ENCODE measurements at places on chromosomes 1 and 21.

DNA sequence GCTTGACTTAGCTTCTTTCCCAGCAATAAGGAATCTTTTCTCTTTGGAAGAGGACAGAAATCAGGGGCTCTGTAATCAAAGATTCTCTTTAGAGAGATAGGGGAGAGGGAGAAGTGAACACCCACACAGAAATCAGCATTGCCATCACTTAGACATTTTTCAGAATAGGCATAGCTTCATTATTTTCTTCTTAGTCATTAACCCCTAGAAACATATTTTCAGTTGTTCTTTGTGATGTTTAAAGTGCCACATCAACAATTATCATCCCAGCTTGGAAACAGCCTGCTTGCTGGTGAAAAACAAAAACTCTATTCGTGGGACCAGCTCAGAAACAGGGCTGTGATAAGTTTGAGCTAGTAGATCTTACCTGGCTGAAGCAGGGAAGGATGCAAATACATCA, 88.3 kb upstream of the SLC44A3 start:
- DNase-seq = peak; percentile 52

DNA sequence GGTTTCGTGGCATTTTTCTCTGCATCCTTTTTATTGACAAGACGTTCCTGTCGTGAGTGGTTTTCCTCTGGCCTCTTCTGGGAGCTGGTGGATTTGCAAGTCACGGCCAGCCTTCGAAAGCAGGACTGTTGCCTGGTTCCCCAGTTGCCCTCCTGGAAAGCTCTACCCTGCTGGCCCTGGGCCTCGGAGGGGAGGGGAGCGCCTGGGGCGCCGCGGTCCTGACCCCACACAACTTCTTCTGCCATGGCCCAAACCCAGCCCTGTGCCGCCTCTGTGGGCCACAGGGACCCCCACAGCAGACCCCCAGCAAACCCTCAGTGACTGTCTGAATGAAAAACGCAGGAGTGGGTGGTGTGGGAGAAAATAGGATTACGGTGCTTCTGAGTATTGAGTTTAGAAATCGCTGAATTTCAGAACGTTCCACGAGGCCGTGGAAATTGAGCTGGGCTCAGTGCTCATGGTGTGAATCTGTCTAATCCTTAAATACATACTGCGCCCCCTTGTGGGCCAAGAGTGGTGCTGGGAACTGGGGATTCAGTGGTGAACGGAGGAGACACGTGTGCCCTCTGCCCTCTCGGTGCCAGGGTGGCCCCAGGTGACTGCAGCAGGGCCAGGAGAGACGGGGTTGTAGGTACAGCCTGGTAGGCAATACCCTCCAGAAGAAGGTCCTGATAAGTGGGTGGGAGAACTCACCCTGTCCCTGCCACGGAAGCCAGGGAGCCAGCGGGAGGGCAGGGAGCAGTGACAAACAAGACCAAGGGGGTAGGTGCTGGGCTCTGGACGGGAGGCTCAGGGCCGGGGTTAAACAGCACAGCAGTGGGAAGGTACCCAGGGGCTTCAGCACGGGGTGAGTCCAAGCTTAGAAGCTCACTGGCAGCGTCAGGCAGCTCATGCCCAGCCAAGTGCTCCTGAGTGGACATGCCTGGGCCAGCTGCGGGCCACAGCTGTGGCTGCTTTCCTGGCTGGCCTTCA, 101.2 kb upstream of the COL6A1 start:
- peak; percentile 80 for DNase-seq

GRCh38 chr1:107965110-107965991, at the start of gene VAV3:
TSS of gene VAV3 (minus strand) at chr1:107965180. CDS start at chr1:107964869, 311 bp downstream.
- peak; percentile 61 for DNase-seq

DNA sequence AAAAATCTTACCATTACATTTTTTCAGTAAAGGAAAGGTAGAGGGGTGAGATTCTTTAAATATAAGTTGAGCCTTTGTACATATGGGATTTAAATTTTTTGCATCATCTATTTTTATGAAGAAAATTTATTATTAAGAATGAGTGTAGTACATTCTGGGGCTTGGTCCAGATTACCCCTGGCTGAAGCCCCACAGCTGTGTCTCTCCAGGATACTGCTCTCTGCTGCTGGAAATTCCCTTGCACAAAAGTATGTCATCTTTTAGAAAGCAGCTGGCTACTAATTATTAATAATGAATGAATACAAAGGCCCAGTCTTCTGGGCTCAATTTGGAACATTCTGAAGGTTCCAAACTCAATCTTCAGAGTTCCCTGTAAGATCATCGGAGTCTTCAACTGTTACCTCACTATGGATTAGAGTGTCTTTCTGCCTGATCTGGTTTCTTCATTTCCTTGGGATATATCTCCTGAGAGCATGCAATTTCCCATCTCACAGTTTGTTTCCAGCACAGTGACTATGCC, 428.6 kb upstream of the BRINP3 start:
- DNase-seq = no peak

GRCh38 chr1:46568461-46568891, 17.0 kb upstream of the KNCN start:
- no peak for DNase-seq

- DNase-seq = no peak
These were observed 52.4 kb upstream of the SSX2IP start for GRCh38 chr1:84742653-84743052.

DNA sequence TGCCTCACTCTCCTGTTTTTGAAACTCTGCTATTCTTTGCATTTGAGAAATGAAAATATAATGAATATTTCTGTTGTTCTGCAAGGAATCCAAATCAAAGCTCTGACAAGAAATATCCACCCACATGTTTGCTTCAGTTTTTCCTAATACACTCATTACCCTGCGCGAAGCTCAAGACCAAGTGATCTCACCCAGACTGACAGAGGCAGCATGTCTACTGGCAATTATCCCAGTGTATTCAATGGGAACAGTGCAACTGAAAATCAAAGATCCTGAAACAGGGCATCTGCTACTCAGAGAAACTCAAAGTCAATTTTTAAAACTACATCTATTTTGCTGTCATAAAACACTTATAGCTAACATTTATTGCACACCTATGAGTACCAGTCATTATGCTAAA, 321.0 kb upstream of the LRRC7 start:
- DNase-seq = no peak

DNA sequence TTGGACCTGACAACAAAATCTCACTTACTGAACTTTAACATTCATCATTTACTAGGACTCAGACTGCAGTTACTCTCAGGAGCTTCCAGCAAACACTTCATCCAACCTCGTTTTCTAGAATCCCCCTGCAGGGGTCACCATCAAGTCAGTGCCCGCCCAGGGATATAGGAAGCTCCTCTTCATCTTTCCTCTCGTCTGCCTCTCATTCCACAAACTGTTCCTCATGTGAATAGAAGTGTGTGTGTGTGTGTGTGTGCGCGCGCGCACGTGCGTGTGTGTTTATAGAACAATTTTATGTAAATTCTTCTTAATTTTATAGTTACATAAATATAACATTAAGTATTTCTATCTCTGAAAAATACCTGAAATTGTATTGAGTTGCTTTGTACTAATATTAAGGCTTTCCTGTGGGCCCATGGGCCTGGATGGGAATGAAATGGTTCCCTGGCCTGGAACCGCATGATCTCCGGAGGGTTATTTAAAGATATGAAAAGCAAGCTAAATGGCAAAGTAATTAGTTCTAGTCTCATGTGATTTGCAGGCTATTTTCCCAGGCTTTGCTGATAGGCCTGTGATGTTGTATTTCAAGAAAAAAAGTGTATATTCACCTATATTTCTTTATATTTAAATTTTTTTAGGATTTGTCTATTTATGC, 21.7 kb upstream of the ABCD3 start:
- DNase-seq = no peak

DNA sequence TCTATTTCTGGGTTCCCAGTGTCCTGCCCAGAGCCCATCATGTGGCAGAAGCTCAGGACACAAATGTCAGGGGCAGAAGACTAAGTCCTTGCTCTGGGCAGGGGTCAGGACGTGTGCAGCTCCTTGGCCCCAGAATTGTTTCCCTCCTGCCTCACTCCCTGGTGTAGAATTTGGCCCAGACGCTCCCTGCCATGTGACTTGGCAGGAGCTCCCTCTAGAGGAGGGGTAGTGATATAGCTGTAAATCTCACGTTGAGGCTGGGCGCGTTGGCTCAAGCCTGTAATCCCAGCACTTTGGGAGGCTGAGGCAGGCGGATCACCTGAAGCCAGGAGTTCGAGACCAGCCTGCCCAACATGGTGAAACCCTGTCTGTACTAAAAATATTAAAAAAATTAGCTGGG, 91.2 kb downstream of the UBIAD1 start:
- DNase-seq = no peak

DNA sequence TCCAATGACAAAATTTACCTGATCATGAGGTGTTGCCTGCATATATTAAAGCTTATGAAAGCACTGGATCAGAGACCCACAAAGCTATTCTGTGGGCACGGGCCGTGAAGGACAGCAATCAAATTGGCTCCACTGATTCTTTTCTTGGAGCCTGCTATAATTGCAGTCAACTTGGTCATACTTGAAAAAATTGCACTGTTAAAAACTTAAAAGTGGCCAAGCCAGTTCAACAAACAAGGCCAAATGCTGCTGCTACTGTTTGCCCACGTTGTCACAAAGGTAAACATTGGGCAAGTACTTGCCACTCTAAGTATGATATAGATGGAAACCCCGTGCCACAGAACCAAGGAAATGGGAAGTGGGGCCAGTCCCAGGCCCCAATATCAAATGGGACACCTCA, 37.8 kb downstream of the CYP4A11 start:
- DNase-seq = no peak

- no peak for DNase-seq
These were observed 26.9 kb upstream of the SLC44A3 start for GRCh38 chr1:94793296-94793656.

DNA sequence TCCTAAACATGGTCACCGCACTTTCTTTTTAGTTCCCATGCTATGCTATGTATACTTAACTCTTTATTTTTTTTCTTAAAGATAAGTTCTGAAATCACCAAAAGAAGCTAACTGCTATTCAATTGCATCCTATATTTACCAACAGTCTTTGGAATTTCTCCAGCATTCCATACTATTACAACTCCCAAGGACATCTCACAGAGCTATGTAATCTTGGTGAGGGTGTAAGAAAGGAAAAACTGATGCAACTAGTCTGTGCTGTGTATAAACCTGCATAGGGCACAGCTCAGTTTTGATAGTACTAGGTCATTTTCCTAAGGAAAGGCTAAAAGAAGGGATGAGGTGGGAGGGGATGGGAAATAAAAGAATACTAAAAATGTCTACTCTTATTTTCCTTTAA, 78.0 kb downstream of the PTPN14 start:
- peak; percentile 82 for DNase-seq

DNA sequence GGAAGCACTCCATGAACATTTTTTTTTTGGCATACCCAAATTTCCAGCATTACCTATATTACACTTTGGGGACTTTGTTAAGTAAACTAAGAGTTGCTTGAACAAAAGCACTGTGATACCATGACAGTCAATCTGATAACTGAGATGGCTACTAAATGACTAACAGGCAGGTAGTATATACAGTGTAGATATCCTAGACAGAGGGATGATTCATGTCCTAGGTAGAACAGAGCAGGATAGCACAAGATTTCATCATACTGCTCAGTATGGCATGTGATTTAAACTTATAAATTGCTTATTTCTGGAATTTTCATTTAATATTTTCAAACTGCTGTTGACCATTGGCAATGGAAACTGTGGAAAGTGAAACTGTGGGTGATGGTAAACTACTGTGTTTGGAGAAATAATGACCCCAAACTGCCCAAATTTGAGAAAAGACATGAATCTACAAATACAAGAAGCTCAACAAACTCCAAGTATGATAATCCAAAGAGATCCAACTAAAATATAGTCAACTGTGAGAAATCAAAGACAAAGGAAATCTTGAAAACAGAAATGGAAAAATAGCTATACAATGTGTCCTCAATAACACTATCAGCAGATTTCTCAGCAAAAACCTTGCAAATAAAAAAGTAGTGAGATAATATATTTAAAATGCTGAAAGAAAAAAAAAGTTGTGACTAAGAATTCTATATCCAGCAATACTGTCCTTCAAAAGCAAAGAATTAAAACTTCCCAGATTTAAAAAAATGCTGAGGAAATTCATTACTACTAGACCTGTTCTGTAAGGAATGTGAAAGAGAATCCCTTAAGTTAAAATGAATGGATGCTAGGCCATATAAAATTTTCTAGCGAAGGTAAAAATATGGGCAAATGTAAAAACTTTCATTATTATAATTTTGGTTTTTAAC, 410.4 kb downstream of the DUSP10 start:
- no peak for DNase-seq

DNA sequence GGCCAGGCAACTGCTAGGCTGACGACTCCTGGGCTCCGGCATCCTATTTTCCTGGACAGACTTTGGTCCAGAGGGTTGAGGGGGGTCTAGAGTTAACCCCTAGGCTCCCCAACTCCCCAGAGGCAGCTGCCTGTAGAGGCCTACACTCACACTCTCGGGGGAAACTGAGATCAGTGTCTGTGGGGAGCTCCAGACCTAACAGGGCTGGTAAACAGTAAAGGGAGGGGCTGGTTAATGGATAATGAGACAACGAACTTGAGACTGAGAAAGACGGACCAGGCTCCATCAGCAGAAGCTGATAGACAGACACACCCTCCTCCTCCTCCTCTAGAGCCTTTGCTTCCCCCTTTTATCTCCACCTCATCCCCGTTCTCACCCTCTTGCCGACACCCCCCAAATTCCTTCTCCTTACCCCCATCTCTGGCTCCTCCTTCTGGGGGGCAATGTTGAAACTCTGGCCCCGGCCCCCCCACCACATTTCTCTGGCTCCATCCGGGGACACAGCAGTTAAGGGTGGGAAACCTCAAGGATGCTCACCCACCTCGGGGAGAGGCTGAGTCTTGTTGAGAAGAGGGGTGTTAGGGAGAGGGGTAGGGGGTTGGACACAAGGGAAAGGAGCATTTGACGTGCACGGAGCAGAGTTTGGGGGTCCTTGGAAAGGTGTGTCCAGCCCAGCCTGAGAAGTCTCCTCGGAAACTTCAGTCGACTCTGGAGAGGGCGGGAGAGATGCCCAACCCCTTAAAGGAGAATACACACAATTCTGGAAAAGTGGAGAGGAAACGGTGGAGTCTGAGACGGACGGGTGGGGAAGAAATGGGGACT, at the start of gene MTMR11:
Gene MTMR11 (minus strand): TSS at position 710 of the 822 bp plus-strand sequence. CDS start 232 bp downstream, at position 478.
- DNase-seq = peak; percentile 52

DNA sequence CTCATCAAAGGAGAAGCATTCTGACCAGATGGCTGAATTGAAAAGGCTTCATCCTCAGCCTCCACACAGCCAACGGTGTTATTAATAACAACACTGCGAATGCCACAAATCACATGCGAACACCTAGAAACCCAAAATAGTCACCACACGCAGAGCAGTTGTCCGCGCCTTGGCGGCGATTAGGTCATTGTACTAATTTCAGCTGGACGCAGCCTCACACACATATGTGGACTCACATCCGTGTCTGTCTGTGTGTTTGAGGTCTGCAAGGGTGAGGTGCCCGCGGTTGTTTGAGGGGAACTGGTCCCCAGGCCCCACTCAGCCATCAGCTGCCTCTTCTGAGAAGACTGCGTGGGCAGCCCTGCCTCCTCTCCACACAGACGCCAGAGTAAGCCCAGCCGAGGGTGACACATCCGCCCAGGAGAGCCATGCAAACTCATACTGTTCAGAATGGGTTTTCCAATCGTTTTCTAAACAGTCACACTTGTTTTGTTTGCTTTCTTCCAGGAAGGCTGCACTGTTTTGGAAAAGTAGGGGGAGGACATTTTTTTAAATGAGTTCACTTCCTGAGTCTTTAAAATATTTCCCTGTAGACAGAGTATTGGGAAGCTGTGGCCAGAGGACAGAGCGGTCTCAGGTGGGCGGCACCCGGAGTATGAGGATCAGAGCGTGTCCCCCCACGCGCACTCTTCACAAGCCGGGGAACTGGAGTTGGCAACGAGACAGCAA, 53.4 kb downstream of the TOMM20 start:
- peak; percentile 96 for DNase-seq

GRCh38 chr1:17502326-17502778, 37.1 kb upstream of the ARHGEF10L start:
- DNase-seq = peak; percentile 81
